ENCODE measurements at places on chromosomes 5 and 9. TPM values are rescaled to one million over a fixed set of nuclear protein-coding genes. Genes with fewer than 3 reads are reported as not detected.

Gene C5orf52
- 0.42 TPM for total RNA-seq

Gene NUDT2
- 30.4 TPM for total RNA-seq

Gene PCDHGC3
- 0.24 TPM for total RNA-seq

Gene KCNV2
- not detected for total RNA-seq

DNA sequence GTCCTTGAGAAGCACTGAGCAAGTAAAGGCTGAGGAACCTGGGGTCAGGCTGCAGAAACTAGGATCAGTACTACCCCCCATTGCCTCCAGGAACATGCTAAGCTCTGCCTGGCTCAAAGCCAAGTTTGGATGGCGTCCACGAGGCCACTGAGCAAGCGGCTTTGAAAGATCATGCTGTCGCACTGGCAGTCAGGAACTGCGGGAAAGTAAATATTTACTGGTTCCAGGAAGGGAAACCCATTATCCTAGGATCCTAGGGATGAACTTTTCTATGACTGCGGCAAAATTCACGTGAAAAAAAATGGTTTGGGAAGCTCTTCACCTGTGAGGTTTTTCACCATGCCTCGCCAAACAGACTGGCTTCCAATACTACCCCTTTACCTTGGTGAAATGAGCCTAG lies 75.3 kb upstream of the PJA2 start:
- no peak for DNase-seq

GRCh38 chr5:6162175-6162574 lies 216.2 kb downstream of the MED10 start:
- peak; percentile 32 for DNase-seq

DNA sequence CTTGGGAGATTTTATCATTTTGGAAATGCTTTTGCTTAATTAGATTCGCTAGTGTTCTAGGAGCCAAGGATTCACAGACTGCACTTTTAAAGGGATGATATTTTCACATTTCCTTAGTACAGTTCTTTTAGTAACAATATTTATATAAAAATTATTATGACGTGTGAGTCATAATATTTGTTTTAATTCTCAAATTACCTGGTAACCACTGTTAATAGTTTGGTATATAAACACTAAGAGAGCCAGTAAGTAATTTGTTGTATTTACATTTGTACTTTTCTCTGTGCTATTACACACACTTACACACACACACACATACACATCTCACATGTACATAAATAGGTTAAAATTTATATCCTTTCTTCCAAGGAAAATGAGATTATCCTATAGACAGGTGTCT lies 58.8 kb upstream of the RAD23B start:
- DNase-seq: no peak

Gene GHR
- total RNA-seq: not detected

DNA sequence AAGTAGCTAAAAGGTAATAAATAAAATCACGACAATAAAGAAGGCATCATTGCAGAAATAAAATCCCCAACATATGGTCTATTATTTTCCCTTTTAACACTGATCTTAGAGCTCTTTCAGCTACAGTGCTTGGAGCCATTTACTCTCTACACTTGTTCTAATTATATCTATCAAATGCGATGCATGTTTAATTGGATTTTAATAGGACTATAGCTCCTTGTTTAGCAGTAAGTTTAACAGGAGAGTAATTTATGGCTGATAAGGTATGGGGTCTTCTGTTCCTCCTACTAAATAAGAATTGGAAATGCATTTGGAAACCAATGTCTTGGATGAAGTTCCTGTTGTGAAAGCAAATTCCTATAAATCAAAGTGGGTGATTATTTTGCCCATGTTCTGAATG lies 304.2 kb upstream of the PTPRD start:
- no peak for DNase-seq

- DNase-seq: no peak
These were observed 78.3 kb downstream of the PPARGC1B start for GRCh38 chr5:149808264-149808982.

GRCh38 chr9:89394412-89394811 lies 76.1 kb downstream of the SECISBP2 start:
- no peak for DNase-seq

GRCh38 chr5:176570044-176570443 lies 20.9 kb downstream of the CDHR2 start:
- no peak for DNase-seq

Gene SEC16A
- 81.2 TPM for total RNA-seq

DNA sequence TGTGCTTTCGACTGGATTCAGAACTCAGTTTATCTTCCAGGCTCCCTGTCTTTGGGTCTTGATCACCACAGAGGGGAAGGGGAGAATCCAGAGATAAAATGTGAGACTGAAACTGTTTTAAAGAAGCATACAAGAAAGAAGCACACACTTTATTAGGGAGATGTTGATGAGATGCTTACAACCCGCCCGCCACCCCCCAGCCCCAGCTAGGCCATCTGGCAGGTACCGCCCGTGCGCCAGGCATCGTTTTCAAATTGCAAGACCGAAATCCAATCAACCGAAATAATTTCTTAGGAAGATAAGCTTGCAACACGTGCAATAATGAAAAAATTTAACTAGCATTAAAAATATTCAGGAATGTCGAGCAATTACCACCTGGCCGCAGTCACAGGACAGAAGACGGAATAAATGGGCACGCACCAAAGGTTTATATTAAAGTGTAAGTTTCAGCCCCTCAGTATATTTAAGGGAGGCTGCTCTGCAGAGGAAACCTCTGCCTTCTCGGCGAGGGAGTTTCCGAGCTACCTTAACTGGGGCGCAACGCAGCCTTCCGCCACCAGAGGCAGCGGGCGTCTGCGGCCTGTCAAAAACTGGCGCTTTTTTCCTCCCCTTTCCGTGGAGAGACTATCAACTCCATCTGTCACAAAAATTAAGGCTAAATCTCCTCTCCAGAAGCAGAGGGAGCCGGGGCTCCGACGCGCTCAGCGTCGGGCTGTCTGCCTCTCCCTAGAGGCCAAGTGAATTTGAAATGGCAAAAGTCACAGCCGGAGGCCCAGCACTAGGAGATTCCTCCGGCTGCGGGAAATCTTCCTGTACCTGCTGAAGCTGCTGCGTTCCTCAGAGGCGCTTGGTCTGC lies 996 bp upstream of the GAS1 start:
- DNase-seq: peak; percentile 91

Gene KLF4
- total RNA-seq: 1.0 TPM

DNA sequence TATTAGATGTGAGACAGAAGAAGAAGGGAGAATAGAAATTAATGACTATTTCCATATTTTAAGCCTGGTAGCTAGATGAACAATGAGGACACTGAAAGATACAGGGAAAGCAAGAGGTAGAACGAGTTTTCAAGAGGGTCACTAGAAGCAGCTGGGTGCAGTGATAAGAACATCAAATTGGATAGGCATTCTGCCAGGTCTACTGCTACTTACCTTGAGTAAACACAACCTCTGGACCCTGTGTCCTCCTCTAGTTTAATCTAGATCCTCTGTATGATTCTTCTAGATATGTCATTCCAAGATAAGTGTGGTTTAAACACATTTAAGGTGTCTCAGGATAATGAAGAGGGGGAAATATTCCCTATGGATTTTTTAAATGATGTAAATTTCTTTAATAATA lies 31.2 kb downstream of the OTP start:
- DNase-seq: no peak

Gene ZNF618
- 0.19 TPM for total RNA-seq

- no peak for DNase-seq
These were observed 195.6 kb downstream of the KIAA0825 start for GRCh38 chr5:94422812-94423211.

GRCh38 chr5:10678244-10678643 lies 82.8 kb downstream of the DAP start:
- no peak for DNase-seq

DNA sequence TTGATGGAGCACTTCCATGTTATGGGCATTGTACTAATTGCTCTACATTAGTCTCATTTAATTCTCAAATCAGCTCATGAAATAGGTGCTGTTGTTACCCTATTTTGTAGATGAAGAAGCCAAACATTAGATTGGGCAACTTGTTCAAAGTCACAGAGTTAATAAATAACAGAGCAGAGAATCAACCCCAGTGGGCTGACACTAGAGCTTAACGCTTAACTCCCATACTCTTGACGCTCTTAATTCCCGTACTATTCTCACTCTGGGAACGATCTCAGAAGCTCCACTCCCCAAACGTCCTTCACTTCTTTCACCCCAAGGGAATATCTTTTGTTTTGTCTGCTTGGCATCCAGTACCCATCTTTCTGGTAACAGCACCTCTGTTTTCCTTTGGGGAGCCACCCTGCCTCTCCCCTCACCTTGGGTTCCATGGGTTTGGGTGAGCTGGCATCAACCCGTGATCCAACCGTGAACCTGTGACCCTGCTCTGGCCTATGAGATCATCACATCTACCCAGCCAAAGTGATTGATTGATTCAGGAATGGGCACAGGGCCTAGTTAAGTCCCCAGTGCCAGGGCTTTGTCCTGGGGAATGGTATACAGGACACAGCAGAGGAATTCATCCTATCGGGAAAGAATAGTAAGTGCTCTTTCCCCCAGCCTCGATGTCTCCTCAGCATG lies 169.2 kb downstream of the NR3C1 start:
- DNase-seq: no peak

- peak; percentile 86 for DNase-seq
These were observed at the start of gene GPSM1 for GRCh38 chr9:136327304-136327974. GPSM1 (plus strand) TSS chr9:136327539; CDS start chr9:136327696, 157 bp downstream.

DNA sequence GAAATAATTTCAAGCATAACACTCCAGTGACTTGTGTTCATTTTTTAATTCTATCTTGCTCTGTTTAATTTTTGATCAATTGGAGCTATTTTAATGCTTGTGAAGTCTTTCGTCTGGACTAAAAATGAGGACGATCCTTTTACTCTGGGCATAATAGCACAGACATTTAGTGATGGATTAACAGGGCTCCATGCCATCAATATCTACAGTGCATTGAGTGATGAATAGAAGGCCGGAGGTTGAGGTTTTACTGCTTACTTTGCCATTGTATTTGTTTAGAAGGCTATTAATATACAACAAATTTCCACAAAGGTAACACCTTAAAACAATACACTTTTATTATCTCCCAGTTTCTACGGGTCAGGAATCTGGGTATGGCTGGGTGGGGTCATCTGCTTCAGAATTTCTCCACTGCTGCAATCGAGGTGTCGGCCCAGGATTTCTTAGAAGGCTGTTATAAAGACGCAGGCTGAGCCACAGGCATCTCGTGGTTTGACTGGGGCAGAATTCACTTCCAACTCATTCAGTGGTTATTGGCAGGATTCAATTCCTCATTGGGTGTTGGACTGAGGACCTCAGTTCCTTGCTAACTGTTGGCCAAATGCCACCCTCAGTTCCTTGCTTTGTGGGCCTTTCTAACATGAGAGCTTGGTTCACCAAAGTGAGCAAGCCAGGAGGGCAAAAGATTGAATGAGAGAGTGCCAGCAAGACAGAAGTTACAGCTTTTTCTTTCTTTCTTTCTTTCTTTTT lies 265.4 kb upstream of the VLDLR start:
- peak; percentile 21 for DNase-seq

Gene CFAP90
- not detected for total RNA-seq

All from activated CD4-positive, alpha-beta T cell treated with anti-CD3 and anti-CD28 coated beads, Interleukin-2, amount 10 ng/mL, durations not matched to agents 24 days and 14 days (primary cell).